ENCODE measurements at places on chromosomes 3 and 15.

DNA sequence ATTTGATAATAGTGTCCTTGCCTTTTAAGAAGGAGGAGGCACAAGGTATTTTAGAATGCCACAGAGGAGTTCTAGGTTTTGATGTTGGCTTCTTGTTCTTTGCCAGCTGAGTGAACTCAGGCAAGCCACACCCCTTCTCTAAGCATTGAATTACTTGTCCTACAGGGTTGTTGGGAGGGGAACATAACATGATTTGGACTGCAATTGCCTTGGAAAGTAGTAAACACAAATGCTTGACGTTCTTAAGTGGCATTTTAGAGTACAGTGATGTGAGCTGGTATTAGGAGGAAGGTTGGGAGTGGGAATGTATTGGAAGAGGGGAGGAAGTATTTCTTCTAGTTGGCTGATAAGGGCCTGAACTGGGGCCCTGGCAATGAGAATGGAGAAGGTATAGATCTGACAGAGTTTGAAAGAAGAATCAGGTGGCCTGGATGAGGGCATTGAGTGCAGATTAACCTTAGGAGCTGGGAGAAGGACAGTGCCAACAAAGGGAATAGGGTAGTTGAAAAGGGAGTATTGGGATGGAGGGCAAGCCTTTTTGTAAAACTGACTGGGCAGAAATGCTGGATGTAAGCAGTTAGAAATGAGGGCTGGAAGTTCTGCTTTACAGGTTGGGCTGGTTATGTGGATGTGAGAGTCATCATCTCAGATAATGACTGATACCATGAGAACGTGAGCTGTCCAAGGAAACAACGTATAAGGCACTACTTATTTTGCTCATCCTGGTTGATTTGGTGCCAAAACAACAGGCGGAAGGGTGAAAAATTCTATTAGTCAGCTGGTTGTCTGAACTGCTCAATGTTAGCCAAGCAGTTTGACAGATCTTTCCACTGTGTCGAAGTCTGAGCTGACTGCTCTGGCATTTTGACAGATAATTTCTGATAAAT lies 16.7 kb downstream of the KAT2B start:
- DNase-seq: peak; percentile 66

- DNase-seq: no peak
Measured at GRCh38 chr15:25136119-25136518, 181.3 kb downstream of the SNRPN start.

GRCh38 chr15:70319466-70319865 lies 221.7 kb upstream of the TLE3 start:
- no peak for DNase-seq

GRCh38 chr3:53111822-53112221 lies 18.4 kb downstream of the RFT1 start:
- no peak for DNase-seq

DNA sequence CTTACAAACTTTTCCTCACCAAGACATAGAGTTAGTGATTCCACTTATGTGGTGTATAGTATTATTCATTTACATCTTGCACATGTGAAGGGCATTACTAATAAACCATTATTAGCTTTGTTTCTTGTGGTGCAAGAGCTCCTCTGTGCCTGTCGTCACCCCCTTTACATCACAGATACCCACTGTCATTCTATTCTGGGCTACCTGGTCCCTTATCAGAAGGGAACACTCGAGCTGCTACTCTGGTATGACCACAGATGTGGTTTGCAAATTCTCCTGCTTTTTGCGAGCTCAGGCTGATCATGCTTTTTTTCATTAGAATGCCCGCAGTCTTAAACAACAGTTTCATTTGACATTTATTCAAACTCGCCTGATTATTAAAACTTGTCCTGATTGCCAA lies 13.9 kb upstream of the SENP2 start:
- no peak for DNase-seq

- DNase-seq: no peak
Measured at GRCh38 chr3:192371870-192372400, 355.4 kb downstream of the FGF12 start.

DNA sequence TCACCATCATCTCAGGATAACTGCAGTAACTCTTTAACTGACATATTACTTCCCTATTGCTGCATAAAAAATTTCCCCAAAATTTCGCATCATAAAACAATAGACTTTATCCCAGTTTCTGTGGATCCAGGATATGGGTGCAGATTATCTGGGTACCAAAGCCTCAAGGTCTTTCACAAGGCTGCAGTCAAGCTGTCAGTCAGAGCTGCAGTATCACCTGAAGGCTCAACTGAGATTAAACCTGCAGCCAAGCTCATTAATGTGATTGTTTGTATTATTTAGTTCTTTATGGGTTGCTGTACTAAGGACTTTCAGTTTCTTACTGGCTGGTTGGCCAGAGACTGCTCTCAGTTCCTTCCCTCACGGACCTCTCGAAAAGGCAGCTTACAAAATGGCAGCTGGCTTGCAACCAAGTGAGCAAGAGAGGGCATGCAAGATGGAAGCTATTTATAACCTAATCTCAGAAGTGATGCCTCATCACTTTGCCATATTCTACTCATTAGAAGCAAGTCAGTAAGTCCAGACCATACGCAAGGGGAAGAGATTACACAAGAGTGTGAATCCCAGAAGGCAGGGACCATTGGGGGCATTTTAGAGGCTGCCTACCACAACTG lies 54.9 kb downstream of the DCUN1D1 start:
- DNase-seq: no peak

DNA sequence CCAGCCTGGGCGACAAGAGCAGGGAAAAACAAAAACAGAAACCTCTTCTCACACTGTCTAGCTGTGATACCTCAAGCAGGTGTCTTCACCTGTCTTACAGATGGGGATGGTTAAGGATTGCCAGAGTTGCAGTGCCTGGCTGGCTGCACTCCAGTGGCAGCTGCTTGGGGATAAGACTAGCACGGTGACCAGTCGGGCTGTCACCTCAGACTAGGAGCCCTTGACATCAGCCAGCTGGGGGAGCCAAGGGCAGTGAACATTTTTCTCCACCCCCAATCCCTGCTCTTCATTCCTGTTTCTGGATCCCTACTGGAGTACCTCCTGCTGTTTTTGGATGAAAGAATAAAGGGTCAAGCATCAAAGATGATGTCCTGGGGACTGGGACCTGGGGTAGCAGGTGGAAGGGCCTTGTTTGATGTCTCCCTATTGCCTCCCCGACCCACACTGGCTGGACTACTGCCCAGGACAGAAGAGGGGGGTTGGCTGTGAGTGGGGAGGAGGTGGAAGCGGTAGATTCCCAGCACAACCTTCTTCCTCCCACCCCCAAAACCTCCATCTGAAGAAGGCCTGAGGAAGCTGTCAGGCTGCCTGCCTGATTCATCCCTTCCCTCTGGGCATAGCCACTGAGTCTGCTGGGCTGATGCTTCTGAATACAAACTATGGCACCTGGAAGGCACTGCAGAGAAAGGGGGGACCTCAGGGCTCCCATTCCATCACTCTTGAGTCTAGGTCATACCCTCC lies 7.0 kb upstream of the CPNE9 start:
- no peak for DNase-seq

GRCh38 chr3:114363554-114364202 lies 69.8 kb downstream of the TIGIT start:
- DNase-seq: no peak

DNA sequence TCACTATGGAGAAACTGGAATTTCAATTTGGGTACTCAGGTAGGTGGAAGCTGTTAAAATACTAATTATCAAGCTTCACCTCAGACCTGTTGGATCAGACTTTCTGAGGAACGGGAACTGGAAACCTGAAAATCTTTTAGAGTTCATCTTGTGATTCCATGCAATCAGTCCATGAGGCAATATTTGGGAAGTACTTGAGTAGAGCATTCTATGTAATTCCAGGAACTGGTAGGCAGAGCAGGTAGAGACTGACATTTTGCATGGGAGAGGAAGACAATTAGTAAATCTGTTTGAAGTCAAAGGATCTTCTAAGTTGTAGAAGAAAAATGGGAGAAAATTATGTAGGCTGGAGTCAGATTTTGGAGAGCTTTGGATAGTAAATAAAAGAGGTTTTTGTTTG lies 43.1 kb downstream of the FGF7 start:
- DNase-seq: no peak

- no peak for DNase-seq
Measured at GRCh38 chr3:129855170-129855831, 38.2 kb downstream of the TMCC1 start.

DNA sequence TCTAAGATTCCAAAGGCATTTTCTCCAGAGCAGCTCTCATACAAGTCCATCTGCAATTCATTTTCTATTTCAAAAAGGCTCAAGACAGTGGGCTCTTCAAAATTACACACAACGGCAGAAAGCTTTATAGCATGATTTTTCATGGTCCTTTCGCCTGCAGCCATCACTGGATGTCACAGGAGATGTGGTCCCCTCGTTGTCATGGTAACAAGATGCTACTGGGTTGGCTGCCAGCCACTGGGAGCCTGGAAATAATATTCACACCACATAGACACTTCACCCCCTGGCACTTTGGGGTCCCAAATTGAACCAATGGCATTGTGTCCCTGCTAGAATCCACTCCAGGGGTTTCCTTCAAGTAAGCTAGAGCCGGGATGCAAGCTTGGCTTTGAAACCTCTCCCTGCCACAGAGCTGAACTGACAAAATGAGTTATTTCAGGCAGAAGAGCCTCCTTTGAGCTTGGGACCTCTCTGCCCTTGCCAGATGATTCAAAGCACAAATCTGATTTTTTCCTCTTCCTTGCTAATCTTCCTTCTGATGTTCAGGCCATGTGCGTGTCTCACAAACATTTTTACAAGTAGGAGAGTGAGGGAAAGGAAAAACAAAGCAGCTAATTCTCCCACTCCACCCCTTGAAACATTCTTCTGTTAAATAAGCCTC lies 512.6 kb upstream of the ADAMTS9 start:
- no peak for DNase-seq

- no peak for DNase-seq
Measured at GRCh38 chr3:78221300-78221699, 1181.4 kb downstream of the ROBO2 start.

- DNase-seq: no peak
Measured at GRCh38 chr15:82048811-82049210, 3.0 kb upstream of the MEX3B start.

GRCh38 chr15:69652293-69652692 lies 199.7 kb downstream of the RPLP1 start:
- DNase-seq: no peak

- DNase-seq: no peak
Measured at GRCh38 chr15:70562906-70563305, 200.5 kb downstream of the UACA start.

- no peak for DNase-seq
Measured at GRCh38 chr3:16589867-16590624, 15.2 kb downstream of the DAZL start.

DNA sequence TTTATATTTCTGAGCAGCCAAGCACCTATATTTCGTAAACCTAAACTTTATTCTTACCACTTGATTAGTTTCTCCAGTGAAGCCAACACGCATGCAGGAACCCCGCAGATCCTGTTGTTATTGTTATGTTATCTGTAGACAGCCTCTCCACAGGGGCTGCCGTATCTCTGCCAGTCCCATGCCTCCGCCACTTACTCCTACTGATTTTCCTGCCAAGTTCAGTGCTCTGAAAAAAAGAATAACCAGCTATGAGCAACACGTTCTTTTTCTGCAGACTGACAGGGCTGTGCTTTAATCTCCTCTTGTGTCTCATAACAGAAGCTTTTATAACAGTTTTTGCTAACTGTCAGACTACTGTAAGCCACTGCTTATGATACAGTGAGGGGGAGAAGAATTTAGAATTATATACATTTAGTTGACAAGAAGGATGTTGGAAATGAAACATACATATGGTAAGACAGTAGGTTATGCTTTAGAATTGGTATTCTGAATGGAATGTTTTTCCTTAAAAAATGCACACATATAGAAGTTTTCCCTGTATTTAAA lies 347.4 kb downstream of the SI start:
- DNase-seq: no peak
